ENCODE measurements at places on chromosomes 4 and X. TPM values are rescaled to one million over a fixed set of nuclear protein-coding genes. Genes with fewer than 3 reads are reported as not detected.

SAGE1 gene
- total RNA-seq = not detected

PNMA6A gene
- total RNA-seq = 2.9 TPM

MGARP gene
- 0.32 TPM for total RNA-seq

MAMLD1 gene
- total RNA-seq = 0.72 TPM

PRRG3 gene
- total RNA-seq = not detected

DCAF8L2 gene
- not detected for total RNA-seq

GAGE12E gene
- not detected for total RNA-seq

MND1 gene
- 33.6 TPM for total RNA-seq

SPARCL1 gene
- total RNA-seq = not detected

ODAPH gene
- total RNA-seq = not detected

RAB9B gene
- 0.98 TPM for total RNA-seq

F8A1 gene
- 25.8 TPM for total RNA-seq

PABPC1L2A gene
- total RNA-seq = not detected

GRCh38 chr4:102584091-102584490, 82.9 kb downstream of the NFKB1 start:
- DNase-seq = no peak

DNA sequence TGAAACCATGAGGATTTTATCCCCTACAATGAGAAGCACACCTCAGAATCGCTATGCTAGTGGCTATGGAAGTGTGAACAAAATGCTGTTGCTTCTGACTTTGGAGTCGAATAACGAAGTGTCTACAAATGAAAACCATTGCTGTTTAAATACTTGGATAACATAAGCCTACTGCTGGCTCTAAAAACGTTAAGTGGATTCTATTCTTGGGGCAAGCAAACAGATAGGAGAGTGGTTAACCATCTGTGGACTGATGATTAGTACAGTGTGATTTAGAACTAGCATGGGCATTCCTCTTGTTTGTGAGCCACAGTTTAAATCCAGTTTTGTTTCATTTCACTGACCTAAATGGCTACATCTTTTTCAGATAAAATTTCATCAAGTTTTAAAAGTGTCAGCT, 109.7 kb upstream of the PNPLA4 start:
- no peak for DNase-seq

DNA sequence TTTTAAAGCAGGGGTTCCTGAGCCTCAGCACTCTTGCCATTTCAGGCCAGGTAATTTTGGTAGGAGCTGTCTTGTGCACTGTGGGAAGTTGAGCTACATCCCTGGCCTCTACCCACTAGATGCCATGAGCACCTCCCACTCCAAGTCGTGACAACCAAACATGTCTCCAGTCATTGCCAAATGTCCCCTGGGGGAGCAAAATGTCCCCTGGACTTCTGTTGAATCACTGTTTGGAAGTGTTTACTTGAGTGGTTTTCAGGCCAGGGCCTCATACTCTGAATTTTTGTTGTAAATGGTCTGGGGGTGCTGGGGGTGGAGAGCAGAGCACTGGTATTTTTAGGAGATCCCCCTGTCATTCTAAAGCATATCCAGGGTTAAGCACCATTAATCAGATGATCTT, 3.2 kb downstream of the PDK3 start:
- DNase-seq = no peak

DNA sequence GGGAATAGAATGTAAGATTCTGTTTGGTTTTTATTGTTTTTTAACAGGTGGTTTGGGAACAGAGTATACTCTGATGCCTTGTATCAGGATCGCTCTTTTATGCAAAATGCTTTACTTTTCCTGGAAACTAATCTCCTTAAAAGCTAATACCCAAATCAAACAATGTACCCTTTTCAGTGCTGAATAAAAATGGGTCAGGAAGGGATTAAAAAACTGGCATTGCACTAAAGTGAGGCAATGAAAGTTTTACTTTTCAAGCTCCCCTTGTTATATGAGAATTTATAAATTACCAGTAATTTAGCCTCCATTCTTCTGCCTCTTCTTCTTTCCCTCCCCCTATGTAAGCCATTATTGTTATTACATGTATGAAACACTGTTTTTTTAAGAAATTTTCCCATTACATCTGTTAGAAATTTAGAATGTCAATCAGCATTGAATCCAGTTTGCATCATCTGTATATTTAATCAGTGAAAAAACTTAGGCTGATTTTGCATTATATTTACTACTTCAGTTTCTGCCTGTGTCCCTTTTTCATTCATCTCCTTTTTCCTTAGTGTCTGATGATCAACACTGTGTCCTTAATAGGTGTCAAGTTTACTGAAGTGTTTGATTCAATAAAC, 89.7 kb upstream of the NPNT start:
- no peak for DNase-seq

- no peak for DNase-seq
Observed at GRCh38 chr4:128388796-128389195, 101.2 kb upstream of the PGRMC2 start.

- DNase-seq = no peak
Observed at GRCh38 chr4:141348125-141348524, 127.4 kb downstream of the ZNF330 start.

DNA sequence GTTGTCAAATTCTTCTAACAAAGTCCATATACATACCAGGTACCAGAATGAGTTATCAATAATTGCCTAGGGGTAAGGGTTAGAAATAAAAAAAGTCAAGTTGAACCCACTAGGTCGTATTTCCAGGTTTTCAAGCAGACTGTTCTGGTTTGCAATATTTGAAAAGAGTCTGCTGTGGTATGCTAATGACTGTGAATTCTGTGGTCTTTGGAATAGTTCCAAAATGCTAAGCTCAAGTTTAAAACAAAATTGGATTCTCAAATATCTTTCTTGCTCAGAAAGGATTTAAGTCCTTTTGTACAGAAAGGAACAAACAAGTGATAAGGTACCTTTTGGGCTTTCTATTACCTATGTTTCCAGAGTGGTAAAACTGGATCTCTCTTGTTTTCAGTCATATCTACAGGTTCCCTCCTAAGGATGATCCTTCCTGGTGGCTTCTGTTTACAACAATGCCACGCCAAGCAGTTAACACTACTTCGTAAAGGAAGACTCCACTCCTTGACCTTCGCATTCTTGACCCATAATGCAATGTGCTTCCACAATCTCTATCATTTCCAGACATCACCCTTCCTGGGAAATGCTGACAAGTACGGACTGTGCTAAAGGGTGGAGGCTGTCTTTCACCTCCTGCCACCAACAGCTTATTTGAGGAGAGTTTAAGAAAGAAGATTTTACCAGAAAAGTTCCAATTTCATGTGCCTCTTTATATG, 531.7 kb upstream of the FTHL17 start:
- DNase-seq = no peak

- peak; percentile 29 for DNase-seq
Observed at GRCh38 chr4:107183155-107183774, 147.2 kb upstream of the DKK2 start.

GRCh38 chr4:11720292-11720691, 291.6 kb upstream of the HS3ST1 start:
- DNase-seq = peak; percentile 4

- no peak for DNase-seq
Observed at GRCh38 chrX:80423744-80424143, 3.5 kb downstream of the TENT5D start.

- no peak for DNase-seq
Observed at GRCh38 chr4:120291541-120291940, 224.9 kb upstream of the MAD2L1 start.

- no peak for DNase-seq
Observed at GRCh38 chrX:21655901-21656586, 2.1 kb downstream of the KLHL34 start.

DNA sequence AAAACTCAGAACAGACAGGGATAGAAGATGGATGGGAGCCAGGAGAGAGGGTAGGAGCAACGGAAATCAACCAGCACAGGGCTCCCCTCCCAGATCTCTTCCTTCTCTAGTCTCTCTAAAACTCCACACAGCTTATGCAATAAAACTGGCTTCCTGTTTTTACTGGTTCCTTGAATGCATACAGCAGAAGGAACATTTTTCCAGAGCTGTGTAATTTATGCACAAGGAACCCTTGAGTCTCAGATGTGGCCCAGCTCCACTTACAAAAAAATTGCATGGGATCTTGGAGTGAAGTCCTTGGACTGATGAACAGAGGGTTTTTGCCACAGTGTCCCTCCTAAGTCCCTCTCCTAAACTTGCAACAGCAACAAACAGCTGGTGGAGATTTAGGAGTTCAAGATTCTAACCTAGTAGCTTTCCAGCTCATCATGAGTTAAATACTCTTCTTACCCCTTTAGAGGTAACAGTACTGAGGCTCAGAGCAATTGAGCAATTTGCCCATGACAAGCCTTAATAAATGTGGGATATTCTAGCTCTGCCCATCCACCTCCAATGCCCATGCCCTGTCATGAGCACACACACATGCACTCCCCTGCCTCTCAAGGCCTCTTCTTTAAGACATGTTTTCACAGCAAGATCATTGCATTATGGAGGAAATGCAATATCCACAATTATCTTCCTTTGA, 18.4 kb upstream of the CC2D2A start:
- DNase-seq = no peak

DNA sequence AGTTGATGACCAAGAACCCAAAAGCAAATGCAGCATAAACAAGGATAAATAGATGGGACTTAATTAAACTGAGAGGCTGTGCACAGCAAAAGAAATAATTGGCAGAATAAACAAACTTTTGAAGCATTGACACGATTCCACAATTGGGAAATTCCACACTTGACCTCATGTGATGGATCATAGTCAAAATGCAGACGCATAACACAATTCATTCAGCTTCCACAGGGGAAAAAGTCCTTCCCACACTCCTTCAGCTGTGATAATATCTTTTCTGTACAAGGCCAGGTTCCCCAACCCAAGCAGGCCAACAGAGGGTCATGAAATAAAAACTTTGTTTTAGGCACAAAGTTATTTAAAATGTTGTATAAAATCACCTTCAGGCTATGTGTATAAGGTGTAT, 66.6 kb upstream of the SLIT2 start:
- no peak for DNase-seq

DNA sequence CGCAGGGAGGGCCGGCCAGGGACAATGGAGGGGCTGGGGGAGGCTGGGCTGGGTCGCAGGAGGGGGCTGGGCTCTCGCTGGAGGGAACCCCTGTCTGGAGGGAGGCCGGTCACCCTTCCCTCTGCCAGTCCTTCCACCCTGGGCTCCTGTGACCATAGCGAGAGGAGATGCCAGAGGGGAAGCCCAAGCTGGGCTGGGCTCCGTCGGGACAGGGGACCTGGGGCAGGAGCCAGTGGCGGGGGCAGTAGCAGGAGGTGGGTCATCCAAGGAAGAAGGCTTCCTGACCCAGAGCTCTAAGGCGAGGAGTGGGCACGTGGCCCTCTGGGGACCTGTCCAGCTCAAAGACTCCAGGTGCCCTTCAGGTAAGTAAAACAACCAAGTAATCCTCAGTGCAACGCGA, 16.9 kb downstream of the CTAG1B start:
- DNase-seq = no peak

DNA sequence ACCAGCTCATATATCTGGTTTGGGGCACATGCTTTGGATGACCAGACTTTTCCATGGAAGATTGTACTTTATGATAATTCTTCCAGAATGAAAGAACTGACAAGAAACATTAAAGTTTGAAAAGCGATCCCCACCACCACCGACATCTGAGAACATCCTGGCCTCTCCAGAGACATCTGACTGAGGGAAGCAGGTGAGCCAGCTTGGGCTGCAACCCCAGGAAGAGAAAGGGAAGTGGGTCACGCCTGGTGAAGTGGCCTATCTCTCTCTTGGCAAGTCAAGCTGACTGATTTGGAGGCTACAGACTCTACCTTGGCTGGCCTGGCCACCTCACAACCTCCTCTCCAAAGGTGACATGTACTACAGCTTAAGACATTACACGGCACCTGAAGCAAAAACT, 20.7 kb downstream of the PARM1 start:
- DNase-seq = no peak

DNA sequence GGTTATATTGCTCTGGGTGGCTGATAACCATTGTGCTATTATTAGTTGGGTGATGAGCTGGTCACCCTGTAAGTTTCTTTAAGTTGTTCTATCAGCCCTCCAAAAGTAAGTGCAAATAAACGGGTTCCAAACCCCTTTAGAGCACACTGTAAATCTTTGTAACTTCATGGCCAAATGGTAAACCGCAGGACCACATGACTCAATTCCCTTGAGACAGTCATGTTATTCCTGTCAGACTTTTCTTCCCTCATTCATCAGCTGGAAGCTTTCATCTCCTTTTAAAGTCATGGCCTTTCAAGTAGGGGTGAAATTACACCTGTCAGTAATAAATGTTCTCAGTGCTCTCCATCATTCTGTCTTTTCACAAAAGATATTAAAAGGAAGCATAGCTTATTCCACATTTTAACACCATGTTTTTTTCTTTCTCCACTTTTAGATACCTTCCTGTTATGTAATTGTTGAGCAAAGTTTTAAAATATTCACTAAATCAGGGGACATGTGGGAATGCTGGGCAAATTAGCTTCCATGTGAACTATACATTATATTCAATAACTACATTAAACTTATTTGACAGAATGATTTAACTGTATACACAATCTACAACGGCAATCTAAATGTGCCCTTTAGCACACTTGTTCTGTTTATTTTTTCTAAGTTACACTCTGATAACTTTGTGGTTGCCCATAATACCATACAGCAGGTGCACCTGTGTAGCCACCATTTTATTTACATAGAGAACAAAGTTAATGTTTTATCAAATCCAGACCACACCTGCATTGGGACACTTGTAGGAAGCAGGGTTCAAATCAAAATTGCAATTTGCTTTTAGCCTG, 275.5 kb downstream of the CFAP299 start:
- no peak for DNase-seq

- no peak for DNase-seq
Observed at GRCh38 chr4:188619456-188620149, 480.4 kb downstream of the TRIML1 start.

DNA sequence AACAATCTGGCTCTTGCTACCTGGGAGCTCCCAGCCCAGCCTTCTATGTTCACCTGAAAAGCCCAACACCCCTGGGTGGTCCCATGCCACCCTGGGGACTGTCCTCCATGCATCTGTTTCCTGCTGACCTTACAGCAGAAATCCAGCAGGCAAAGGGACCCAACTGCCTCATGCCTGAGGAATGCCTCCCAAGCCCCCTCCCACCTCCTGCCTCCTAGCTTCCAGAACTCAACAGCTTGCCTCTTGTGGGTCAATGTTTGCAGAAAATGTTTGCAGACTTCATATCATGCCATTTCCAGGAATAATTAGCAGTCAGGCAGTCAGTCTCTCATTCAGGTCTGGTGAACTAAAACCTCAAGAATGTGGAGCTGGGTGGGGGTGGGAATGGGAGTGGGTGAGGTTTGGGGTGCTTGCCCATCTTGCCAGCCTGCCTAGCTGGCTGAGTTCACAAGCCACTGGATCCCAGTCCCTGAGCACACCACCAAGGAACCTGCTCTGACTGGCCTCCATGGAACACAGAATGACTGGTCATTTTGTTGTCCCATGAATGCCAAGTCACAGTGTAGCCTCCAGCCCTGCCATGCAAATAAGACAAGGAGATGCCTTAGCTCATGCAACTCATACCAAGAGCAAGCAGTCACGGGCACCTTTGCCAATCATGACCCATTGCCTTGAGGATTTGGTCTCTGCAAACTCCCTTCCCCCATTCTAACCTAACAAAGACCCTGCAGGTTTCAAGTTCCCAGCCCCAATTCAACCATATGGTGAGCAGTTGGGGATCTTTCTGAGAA, 12.1 kb upstream of the PLAC1 start:
- DNase-seq = no peak

- DNase-seq = no peak
Observed at GRCh38 chr4:143437937-143438336, 75.6 kb upstream of the SMARCA5 start.

All from NCI-H460 (cell line).